Right lobe of liver (tissue), 6 donors: ENCODE measurements at places on chromosomes 5 and 9. TPM values are rescaled to one million over a fixed set of nuclear protein-coding genes. Genes with fewer than 3 reads are reported as not detected.

GRCh38 chr5:156356238-156356637 is 29.3 kb downstream of the SGCD start:
- H3K4me1 ChIP-seq, result no peaks in the 10 kb centered on the region

- no peaks in the 10 kb centered on the region for H3K27me3 ChIP-seq
- no peak overlapping the region for H3K4me3 ChIP-seq
- no peaks in the 10 kb centered on the region for H3K36me3 ChIP-seq
- H3K4me1 ChIP-seq, result no peaks in the 10 kb centered on the region
These were observed 9.1 kb upstream of the MVB12B start for GRCh38 chr9:126317513-126317912.

The ADAMTS12 gene
- total RNA-seq, result 1.5 TPM

The IER5L gene
- total RNA-seq, result 19.8 TPM

The TRIP13 gene
- total RNA-seq, result 0.49 TPM

GRCh38 chr9:85339338-85339737 is 402.4 kb downstream of the AGTPBP1 start:
- no peak for DNase-seq
- no peaks in the 10 kb centered on the region for H3K27me3 ChIP-seq
- no peak overlapping the region for H3K27ac ChIP-seq
- H3K4me3 ChIP-seq, result no peak overlapping the region
- no peaks in the 10 kb centered on the region for H3K4me1 ChIP-seq

The PCDHB8 gene
- total RNA-seq, result 0.20 TPM

DNA sequence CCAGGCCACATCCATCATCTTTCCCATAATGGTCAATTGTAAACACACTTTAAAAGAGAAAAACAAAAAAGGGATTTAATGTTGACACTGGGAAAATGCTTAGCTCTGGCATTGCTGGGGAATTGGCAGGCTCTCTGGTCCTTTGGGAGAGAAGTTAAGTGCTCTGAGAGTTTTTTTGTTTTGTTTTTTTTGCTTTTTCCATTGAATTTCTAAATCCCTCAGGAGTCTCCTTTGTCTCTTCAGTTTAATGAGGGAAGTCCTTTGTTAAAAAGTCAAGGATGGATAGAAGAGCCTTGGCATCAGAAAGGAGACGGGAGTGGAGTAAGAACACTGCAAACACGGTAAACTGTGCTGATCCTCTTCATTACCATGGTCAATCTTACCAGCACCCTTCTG is 7.1 kb upstream of the HAND1 start:
- peaks cover 34% of the 10 kb centered on the region for H3K27me3 ChIP-seq
- H3K36me3 ChIP-seq, result no peaks in the 10 kb centered on the region
- DNase-seq, result no peak
- H3K27ac ChIP-seq, result no peak overlapping the region
- no peaks in the 10 kb centered on the region for H3K4me1 ChIP-seq
- H3K4me3 ChIP-seq, result no peak overlapping the region

The PITX1 gene
- not detected for total RNA-seq

The SLC44A1 gene
- total RNA-seq, result 44.7 TPM

DNA sequence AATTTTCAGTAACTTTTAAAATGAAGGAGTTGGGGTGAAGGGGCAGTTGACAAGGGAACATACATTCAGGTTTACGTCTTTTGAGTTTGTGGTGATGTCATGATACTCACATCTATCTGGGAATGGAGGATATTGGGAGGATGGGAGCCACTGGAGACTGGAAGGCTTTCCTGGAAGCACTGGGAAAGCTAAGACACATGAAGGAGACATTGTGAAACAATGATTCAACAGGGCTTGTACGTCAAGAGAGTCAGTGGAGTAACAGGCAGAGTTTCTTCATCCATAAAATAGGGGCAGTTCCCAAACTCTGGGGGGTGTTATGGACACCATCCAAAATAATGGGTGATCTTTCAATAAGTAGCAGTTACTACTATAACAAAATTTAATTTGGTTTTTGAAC is 572.8 kb downstream of the CCDC171 start:
- no peaks in the 10 kb centered on the region for H3K4me1 ChIP-seq
- no peaks in the 10 kb centered on the region for H3K27me3 ChIP-seq
- H3K27ac ChIP-seq, result no peak overlapping the region

GRCh38 chr5:135263022-135263668 is 135.9 kb downstream of the MACROH2A1 start:
- DNase-seq, result no peak
- H3K27me3 ChIP-seq, result no peaks in the 10 kb centered on the region
- no peaks in the 10 kb centered on the region for H3K4me1 ChIP-seq
- H3K4me3 ChIP-seq, result no peak overlapping the region
- no peaks in the 10 kb centered on the region for H3K36me3 ChIP-seq

The CEL gene
- 0.19 TPM for total RNA-seq

- H3K27me3 ChIP-seq, result no peaks in the 10 kb centered on the region
- H3K27ac ChIP-seq, result peak overlapping the region; percentile 55
- peak; percentile 91 for DNase-seq
- H3K36me3 ChIP-seq, result no peaks in the 10 kb centered on the region
These were observed 36.0 kb downstream of the PCDHGC5 start for GRCh38 chr5:141524604-141525597.

GRCh38 chr9:70398145-70398556 is 16.3 kb downstream of the KLF9 start:
- no peak overlapping the region for H3K27ac ChIP-seq
- no peak for DNase-seq
- no peak overlapping the region for H3K4me3 ChIP-seq
- H3K27me3 ChIP-seq, result no peaks in the 10 kb centered on the region
- H3K36me3 ChIP-seq, result no peaks in the 10 kb centered on the region
- peaks cover 64% of the 10 kb centered on the region for H3K4me1 ChIP-seq

DNA sequence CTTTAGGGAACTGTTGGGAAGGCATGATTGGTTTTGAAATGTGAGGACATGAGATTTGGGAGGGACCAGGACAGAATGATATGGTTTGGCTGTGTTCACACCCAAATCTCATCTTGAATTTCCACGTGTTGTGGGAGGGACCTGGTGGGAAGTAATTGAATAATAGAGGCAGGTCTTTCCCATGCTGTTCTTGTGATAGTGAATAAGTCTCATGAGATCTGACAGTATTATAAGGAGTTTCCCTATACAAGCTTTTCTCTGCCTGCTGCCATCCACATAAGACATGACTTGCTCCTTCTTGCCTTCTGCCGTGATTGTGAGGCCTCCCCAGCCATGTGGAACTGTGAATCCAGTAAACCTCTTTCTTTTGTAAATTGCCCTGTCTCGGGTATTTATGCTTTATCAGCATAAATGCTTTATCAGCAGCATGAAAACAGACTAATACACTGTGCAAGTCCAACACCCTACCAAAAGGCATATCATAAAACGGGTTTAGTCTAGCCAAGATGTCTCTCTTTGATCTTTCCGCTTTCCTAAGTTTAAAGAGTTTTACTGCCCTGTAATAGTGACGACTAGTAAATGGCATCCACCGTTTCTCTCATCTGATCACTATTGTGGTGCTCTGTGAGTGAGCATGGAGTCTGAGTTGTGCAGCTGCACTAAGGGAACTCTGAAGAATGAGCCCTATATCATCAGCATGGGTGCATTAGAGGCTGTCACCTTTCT is 12.9 kb upstream of the ZNF782 start:
- no peak for DNase-seq
- no peaks in the 10 kb centered on the region for H3K36me3 ChIP-seq
- H3K27ac ChIP-seq, result no peak overlapping the region
- no peak overlapping the region for H3K4me3 ChIP-seq
- H3K27me3 ChIP-seq, result no peaks in the 10 kb centered on the region
